NCI-H345 (cell line): ENCODE measurements at places on chromosomes 11 and 22.

GRCh38 chr11:83088965-83089364 lies 17.3 kb upstream of the RAB30 start:
- DNase-seq, result no peak

GRCh38 chr11:22331771-22332170 lies 6.4 kb upstream of the SLC17A6 start:
- DNase-seq, result no peak

GRCh38 chr11:78424334-78425270 lies 7.0 kb upstream of the GAB2 start:
- DNase-seq, result no peak

DNA sequence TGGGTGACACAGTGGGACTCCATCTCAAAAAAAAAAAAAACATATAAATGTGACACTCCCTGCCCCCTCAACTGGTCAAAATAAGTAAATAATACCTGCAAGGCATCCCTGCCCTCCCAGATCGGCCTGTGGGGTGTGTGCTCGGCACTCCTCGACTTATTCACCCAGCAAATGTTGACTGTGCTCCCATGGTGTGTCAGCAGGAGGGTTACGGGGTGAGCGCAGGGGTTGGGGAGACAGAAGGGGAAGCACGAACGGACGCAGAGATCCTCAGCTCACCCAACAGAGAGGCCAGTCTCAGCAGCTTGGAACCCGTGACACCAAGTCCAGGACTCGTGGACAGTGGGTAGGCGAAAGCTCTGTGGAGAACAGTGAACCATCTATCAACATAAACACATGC lies 1.6 kb upstream of the ADM2 start:
- DNase-seq, result peak; percentile 13

DNA sequence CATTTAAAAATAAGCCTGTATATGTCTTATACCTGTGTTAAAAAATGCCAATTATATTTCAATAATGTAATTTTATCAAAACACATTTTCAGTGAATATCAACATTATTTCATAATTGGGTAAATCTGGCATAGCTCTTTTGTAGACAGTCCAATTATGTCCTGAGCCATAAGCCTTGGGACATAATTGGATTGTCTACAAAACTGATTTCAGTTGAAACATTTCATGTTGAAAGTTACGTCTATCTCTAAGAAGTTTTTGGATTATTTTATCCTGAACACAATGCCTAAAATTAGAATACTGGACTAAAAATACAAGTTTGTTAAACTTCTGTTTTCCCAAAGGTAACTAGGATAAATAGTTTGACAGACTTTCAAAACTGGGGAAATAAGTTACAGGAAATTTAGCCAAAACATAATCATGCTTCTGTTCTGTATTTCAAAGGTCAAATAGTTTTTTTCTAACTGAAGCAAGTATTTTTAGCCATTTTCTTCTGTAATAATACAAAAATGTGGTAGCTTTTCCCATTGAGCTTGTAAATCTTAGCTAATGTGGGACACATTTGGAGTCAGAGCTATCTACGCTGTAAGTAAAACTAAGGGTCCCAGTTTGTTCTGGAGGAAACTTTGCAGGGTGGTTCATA lies 100.7 kb upstream of the BIRC3 start:
- DNase-seq, result no peak
